Natural killer cell (primary cell): ENCODE measurements at places on chromosomes 4 and X.

- DNase-seq, result no peak
These were observed 275.4 kb upstream of the RPS6KA3 start for GRCh38 chrX:20542072-20542471.

- DNase-seq, result no peak
These were observed 8.8 kb upstream of the TMEM128 start for GRCh38 chr4:4256799-4257198.

DNA sequence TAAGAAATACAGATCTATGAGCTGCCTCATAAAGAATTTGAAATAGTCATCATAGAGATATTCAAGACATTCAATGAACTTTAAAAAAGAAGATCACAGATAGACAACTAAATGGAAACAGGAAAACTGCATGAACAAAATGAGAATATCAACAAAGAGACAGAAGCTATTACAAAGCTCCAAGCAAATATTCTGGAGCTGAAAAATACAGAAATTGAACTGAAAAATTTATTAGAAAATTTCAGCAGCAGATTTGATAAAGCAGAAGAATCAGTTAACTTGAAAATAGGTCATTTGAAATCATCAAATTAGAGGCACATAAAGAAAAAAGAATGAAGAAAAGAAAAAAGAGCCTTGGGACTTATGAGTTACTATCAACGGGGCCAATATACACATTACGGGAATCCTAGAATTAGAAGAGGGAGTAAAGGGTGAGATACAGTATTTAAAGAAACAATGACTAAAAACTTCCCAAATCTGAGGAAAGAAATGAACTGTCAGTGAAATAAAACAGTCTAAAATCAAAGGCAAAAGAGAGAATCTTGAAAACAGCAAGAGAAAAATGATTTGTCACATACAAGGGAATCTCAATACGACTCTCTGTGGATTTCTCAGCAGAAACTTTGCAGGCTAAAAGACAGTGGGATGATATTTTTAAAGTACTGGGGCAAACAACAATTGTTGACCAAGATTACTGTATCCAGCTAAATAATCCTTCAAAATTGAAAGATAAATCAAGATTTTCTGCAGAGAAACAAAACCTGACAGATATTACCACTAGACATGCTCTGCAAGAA, 641.6 kb downstream of the ANKRD50 start:
- no peak for DNase-seq

GRCh38 chrX:45824471-45824870, 623.8 kb upstream of the DIPK2B start:
- no peak for DNase-seq

DNA sequence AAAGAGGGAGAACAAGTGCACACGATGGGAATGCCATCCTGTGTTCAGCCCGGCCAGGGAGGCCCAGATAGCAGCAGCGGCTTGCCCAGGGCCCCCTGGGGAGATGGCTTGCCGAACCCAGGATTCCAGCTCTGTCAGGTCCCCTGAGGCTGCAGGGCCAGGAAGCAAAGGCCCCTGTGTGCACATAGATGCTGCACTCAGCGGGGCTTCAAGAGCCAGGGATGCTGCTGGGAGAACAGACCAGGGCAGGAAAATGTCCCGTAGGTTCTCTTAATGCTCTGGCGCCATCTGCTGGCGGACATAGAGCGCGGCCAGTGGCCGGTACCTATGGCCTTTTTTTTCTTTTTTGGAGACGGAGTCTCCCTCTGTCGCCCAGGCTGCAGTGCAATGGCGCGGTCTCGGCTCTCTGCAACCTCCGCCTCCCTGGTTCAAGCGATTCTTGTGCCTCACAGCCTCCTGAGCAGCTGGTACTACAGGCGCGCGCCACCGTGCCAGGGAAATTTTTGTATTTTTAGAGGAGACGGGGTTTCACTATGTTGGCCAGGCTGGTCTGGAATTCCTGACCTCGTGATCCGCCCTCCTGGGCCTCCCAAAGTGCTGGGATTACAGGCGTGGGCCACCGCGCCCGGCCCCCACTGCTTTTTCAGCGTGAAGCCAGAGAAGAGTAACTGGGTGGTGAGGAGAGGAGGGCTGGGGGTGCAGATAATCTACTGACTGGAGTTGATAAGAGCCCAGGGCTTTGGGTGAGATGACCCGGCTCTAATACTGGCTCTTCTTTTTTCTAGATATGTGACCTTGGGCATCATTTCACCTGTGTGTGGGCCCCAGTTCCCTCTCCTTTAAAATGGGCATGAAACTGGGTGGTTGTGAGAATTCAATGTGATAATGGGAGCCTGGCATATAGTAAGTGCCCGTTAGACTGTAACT, 22.5 kb downstream of the MED28 start:
- DNase-seq, result peak; percentile 67

- no peak for DNase-seq
These were observed 56.4 kb upstream of the PLAC8 start for GRCh38 chr4:83170952-83171399.
